HCEC 1CT (cell line): ENCODE measurements at places on chromosomes 6 and 20.

DNA sequence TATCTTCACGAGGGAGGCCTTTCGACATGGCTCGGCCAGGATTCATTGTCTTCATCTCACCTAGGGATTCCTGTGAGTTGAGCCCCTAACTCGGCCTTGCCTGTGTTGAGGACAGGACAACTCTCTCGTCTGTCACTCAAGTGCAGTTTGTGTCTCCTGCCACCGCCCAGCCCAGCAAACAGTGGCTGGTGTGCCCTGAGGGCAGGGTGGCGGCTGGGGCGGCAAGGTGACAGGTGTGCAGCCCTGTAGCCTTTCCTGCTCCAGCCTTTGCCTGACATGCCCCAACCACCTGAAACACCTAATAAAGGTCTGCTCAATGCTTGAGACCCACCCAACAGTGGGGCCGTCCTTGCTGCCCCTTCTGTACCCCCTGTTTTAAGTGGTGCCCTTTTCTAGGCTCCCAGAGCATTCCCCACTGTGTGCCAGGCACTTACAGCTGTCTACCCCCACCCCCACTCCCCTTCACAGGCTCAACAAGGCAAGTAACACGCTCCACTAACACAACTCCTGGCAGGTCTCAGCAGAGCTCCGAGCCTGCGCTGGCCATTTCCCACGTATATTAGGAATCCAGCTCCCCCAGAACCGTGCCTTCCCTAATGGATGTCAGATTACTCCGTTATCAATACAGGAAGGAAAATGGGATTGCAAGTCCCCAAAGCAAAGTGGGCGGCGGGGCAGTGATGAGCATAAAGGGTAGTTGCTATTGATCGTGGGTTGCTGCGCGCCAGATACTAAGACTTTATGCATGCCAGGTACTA is 17.7 kb downstream of the GFRA4 start:
- DNase-seq: no peak

GRCh38 chr6:5486214-5486613 is 224.9 kb downstream of the FARS2 start:
- DNase-seq: no peak

DNA sequence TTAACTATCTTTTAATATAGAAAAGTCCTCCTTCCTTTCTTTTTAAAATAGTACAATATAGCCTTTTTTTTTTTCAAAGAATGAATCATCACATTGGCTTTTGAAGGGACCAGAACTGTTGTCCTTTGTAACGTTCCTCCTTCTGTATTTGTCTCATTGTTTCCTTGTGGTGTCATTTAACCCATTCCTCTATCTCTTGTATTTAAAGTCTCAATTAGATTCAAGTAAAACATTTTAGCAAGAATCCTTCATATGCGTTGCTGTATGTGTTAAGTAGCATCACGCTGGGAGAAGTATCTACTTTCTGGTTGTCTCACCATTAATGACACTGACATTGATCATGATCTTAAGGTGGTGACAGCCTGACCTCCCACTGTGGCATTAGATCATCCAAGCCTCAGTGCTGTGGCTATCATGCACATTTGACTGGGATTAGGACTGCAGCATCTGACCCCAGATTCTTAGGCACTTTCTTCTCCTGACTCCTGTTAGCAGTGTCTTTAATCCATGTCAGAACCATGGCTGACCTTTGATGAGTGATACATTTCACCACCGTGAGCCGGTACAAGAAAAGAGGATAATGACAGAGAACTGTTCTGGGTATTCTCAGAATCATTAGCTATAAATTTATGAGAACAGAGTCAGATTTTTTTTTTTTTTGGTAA is 67.5 kb upstream of the TFB1M start:
- DNase-seq: peak; percentile 76

- DNase-seq: no peak
Observed at GRCh38 chr20:44615169-44615791, 32.9 kb downstream of the PKIG start.

GRCh38 chr6:145844933-145845540 is 30.4 kb upstream of the FBXO30 start:
- no peak for DNase-seq

DNA sequence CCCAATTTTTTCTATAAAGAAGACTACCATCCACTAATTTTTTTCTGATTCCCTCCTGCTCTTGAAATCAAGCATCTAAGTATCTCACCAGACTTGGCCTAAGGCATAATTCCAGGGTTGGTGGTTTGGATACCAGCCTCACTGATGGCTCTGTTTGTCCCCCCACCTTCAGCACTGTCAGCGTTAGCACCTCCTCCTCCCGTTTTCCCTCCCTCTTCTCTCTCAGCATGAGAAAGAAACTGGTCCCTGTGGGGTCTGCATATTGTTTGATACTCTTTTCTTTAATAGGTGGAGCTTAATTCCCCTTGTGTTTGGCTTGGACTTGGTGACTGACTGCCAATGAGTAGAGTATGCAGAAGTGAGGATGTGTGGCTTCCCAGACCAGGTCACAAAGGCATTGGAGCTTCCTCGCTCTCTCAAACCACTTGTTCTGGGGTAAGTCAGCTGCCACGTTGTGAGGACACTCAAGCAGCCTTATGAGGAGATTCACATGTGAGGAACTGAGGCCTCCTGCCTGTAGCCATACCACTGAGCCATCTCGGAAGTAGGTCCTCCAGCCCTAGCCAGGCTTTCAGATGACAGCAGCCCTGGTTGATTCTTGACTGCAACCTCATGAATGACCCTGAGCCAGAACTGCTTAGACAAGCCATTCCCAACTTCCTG is 65.2 kb downstream of the RIOK1 start:
- no peak for DNase-seq

DNA sequence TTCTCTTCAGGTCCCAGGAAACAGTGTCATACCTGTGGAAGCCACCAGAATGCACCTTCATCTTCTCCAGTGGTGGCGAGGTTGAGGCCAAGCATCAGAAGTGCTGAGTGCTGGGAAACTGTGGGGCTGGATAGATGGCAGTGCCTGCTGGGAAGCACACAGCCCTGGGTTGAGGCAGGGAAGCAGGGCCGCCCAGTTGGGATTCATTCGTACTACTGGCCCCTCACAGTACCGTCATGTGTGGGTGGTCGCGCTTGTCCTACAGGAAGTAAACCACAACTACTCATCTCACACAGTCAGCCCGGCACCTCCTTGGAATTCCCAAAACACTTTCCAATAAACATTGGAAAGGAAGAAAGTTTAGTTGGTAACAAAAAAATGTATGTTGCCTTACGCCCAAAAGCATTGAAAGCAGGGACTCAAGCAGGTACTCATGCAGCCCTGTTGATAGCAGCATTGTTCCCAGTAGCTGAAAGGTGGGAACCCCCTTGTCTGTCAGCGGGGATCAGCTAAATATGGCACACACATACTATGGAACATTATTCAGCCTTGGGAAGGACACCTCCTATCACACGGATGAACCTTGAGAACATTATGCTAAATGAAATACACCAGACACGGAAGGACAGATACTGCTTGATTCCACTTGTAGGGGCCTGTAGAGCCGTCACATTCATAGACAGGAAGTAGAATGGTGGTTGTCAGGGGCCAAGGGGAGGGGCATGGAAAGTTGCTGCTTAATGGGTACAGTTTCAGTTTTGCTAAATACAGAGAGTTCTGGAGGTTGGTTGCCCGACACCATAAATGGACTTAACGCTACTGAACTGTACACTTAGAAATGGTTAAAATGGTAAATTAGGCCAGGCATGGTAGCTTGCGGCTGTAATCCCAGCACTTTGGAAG is 162.7 kb downstream of the MTHFD1L start:
- no peak for DNase-seq

- no peak for DNase-seq
Observed at GRCh38 chr20:60381643-60382400, 423.6 kb downstream of the CDH26 start.

- DNase-seq: peak; percentile 97
Observed at GRCh38 chr20:35171753-35172433, at the start of gene PROCR. TSS of gene PROCR (plus strand) at chr20:35172072. CDS start at chr20:35172155, 83 bp downstream.
